ENCODE measurements at places on chromosomes 12 and 14.

DNA sequence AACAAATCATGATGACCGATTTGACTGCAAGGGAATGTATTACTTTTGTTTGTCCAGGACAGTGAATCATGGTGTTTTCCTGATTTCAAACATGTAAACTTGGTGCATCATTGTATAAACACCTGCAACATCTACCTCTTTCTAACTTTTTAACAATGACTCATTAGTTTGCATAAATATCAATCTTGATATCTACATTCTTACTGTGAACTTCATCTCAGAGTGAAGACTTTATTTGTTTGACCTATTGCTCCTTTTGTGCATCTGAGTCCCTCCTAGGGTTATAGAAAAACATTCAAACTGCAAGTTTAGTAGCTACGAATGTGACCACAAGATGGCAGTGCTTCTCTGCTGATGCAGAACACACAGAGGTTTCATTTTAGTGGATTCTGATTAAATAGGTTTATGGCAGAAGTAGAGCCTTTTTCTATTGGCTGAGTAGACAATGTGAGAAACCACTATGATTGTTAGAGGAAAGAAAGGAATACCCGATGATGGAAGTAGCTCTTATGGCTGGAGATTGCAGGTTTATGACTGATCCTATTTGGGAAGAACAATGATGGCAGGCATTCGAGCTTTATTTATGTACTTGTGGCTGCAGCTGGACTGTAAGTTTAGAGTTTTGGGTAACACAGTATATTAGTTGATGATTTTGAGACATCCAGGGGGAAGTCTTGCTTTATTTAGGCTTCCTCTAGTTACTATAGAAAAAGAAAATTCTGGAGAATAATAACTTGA, 244.2 kb upstream of the OR4E1 start:
- DNase-seq = peak; percentile 24

DNA sequence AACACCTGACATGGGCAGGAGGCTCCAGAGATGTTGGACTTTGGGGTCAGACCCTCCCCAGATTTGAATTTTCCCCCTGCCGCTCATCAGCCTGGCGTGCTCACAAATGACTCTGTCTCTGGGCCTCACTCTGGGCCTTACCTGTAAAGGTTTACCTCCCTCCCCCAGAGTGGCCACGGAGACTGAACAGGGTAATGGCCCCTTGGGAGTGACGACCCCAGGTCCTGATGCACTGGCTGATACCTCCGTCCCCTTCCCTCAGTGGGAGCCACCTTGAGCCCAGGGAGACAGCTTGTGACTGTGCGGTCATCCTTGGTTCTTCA, 7.0 kb downstream of the SLC25A29 start:
- DNase-seq = no peak

DNA sequence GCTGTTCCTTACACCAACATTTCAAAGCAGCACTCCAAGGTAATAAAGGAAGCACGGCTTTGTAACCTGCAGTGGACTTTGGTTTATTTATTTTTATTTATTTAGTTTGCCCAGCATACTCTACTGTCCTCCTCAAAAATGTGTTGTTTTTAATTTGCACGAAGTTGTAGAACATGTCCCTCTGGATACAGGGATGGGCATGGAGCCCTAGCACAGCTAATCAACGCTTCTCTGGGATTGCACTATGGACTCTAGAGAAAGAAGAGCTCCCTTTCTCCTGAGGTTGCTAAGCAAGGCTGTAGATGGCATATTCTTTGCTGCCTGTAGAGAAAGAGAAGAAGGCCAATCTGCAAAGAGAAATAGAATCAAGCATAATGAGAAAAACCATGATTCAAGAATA, 5.9 kb upstream of the ANAPC5 start:
- DNase-seq = no peak

GRCh38 chr14:71651228-71651627, 281.0 kb upstream of the RGS6 start:
- DNase-seq = no peak

GRCh38 chr12:61646639-61647038, 613.6 kb upstream of the USP15 start:
- DNase-seq = no peak
